ENCODE measurements at places on chromosomes 3 and 15. TPM values are rescaled to one million over a fixed set of nuclear protein-coding genes. Genes with fewer than 3 reads are reported as not detected.

Gene CAMP
- 17.2 TPM for total RNA-seq

Gene OR5K2
- not detected for total RNA-seq

Gene TUSC7
- total RNA-seq, result not detected

Gene MYLK
- 40.5 TPM for total RNA-seq

Gene CLDN1
- 11.4 TPM for total RNA-seq

DNA sequence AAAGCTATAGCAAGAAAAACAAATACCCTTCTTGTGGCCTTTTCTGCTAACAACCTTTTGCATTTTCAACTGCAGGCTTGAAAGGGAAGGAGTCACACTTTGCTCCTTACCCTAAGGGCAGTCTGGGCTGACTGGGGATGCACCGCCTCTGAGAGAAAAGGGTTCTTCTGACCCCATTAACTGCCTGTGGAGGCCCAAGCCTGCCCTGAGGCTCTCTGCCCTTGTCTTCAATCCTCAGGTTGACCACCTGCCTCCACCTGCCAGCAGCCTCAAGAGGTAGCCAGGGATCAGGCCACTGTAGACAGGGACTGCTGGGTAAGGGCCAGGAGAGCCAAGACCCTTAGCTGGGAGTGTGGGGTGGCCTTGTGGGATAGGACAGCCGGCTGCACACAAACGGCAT lies 93.8 kb downstream of the SQOR start:
- H3K4me1 ChIP-seq, result peaks cover 6% of the 10 kb centered on the region
- H3K27ac ChIP-seq, result no peak overlapping the region
- no peaks in the 10 kb centered on the region for H3K27me3 ChIP-seq

DNA sequence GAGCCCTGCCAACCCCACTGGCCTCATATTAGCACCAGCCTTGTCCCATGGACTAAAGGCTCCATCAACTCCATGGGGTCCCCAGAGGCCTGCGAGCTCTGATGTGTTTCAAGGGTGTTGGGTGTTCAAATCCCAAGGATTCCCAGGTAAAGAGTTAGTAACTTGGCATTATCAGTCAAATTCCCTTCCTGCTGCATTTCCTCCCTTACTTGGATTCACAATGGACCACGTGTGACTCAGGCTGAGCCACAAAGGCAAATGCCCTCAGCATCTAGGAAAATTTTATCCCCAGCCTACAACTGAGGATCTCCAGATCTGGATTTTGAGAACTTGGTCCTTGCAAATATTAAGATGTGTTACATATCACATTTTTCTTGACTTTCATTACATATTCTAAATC lies 58.8 kb downstream of the GADL1 start:
- no peaks in the 10 kb centered on the region for H3K27me3 ChIP-seq
- H3K4me1 ChIP-seq, result no peaks in the 10 kb centered on the region
- no peak overlapping the region for H3K4me3 ChIP-seq
- H3K27ac ChIP-seq, result no peak overlapping the region

DNA sequence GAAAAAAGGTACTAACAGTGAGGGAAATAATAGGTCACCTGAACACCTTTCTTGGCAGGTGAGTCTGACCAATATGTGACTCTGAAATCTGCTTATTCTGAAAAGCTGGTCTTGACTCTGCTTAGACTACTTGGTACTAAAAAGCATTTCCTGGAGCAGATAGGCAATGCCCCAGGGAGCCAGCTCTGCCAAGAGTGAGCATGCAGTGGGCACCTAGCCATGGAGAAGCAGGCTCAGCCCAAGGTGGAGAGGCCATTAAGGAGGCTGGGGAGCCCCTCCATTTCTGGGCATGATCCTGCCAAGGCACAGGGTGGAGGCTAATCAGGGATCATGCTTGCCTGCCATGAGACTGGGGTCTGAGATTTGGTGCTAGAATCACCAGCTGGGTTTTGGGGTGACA lies 1.6 kb upstream of the LTF start:
- DNase-seq, result no peak
- peaks cover 8% of the 10 kb centered on the region for H3K4me1 ChIP-seq
- H3K36me3 ChIP-seq, result no peaks in the 10 kb centered on the region
- H3K4me3 ChIP-seq, result no peak overlapping the region

DNA sequence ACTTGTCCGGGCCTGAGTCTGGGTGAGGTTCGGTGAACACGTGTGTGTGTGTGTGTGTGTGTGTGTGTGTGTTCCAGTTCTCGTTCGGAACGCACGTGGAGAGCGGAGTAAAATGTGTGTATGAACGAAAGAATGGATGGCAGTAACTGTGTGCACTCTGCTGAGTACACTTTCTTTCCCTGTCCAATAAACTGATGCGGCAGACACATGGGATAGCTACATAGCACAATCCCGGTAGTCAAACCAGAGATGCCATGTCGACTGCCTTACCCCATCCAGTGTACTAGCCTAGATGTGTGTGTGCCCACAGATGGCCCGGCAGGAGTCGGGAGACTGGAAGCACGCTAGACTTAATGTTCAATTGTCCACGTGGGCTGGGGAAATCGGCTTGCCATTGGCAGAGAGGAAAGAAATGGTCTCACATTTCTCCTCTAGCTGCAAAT lies 507 bp upstream of the GOLIM4 start:
- H3K36me3 ChIP-seq, result no peaks in the 10 kb centered on the region
- H3K4me3 ChIP-seq, result peak overlapping the region; percentile 83
- H3K27ac ChIP-seq, result peak overlapping the region; percentile 96

Data from spinal cord (tissue), 10 donors.